Fibroblast of villous mesenchyme (primary cell): ENCODE measurements at places on chromosomes 5 and 9. TPM values are rescaled to one million over a fixed set of nuclear protein-coding genes. Genes with fewer than 3 reads are reported as not detected.

ZNF622 gene
- 44.0 and 47.4 TPM in 2 replicates for total RNA-seq

TLE1 gene
- 33.5 and 39.3 TPM in 2 replicates for total RNA-seq

DRD1 gene
- under 0.01 TPM in 2 replicates for total RNA-seq

PCAT7 gene
- total RNA-seq, result 0.43 and 0.64 TPM in 2 replicates

SLC46A2 gene
- total RNA-seq, result not detected in 2 replicates

CCL28 gene
- total RNA-seq, result 1.3 TPM in 2 replicates

SLC25A2 gene
- total RNA-seq, result under 0.01 and 0.64 TPM in 2 replicates

C9orf50 gene
- total RNA-seq, result 0.32 TPM in 1 of 2 replicates, not detected in the other

PCDHB16 gene
- total RNA-seq, result under 0.01 and 0.32 TPM in 2 replicates

GPR151 gene
- not detected in 2 replicates for total RNA-seq

RNF130 gene
- total RNA-seq, result 9.7 and 12.1 TPM in 2 replicates

CXCL14 gene
- not detected in 2 replicates for total RNA-seq

ABO gene
- total RNA-seq, result not detected in 2 replicates

MAST4 gene
- 5.8 and 8.2 TPM in 2 replicates for total RNA-seq

SAXO1 gene
- not detected in 2 replicates for total RNA-seq

BHMT2 gene
- total RNA-seq, result 21.3 and 34.5 TPM in 2 replicates

CWC27 gene
- 13.2 and 16.0 TPM in 2 replicates for total RNA-seq

FAXDC2 gene
- 4.2 and 7.8 TPM in 2 replicates for total RNA-seq

ECM2 gene
- 2.3 and 2.6 TPM in 2 replicates for total RNA-seq

HSPA5 gene
- total RNA-seq, result 130 and 132 TPM in 2 replicates

DNA sequence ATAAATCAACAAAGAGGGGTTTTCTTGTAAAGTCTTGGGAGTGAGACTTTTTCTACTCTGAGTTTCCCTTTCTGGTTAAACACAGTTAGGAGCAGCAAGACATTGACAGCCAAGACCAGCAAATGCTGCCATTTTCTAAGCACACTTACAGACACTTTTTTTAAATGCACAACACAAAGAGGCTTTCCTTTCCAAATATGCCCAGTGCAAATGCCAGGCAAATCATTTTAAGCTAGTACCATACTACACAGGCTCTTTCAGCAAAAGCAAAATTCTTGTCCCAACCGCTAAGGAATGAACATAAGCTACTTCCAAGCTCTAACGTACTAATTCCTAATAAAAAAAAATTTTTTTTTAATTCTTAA is 68.2 kb downstream of the DENND1A start:
- DNase-seq, result no peak

GRCh38 chr9:89690334-89690912 is 85.6 kb downstream of the GADD45G start:
- no peak for DNase-seq

- DNase-seq, result no peak
Measured at GRCh38 chr5:1951165-1951816, 68.6 kb upstream of the IRX4 start.

DNA sequence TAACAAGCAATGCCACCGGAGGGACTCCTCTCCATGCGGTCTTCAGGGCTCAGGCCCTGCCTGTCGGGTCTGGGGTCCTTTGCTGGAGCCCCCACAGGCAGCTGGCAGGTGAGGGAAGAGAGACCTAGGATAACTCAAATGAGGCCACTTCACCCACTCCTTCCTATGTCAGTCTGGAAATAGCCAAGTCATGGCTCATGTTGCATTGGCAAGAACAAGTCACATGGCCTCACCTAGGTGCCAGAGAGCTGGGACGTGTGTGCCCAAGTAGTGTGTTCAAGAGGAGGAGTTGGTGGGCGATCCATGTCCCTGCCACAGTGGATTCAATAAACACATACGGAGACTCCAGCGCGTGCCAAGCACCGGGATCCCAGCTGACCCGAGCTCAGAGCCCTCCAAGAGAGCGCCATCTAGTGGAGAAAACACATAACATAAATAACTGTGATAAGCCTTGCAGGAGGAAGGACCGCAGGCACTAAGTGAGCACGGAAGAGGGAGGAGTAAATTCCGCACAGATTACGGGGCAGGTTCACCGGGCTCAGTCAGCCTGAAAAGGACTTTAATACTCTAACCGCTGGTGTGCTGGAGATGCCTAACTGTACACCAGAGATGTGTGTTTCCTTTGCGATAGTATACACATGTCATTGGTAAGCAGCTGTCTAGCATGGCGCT is 580.8 kb downstream of the CCDC171 start:
- peak; percentile 73 for DNase-seq

DNA sequence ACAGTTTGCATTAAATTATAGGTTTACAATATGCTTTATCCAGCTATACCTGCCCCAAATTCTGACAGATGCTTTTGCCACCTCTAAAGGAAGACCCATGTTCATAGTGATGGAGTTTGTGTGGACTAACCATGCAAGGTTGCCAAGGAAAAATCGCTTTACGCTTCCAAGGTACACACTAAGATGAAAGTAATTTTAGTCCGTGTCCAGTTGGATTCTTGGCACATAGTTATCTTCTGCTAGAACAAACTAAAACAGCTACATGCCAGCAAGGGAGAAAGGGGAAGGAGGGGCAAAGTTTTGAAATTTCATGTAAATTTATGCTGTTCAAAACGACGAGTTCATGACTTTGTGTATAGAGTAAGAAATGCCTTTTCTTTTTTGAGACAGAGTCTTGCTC is 41.0 kb downstream of the FXN start:
- no peak for DNase-seq

GRCh38 chr9:86943201-86944113 is 3.8 kb downstream of the GAS1 start:
- peak; percentile 65 for DNase-seq

GRCh38 chr5:73007051-73007450 is 51.2 kb downstream of the FCHO2 start:
- DNase-seq, result no peak

DNA sequence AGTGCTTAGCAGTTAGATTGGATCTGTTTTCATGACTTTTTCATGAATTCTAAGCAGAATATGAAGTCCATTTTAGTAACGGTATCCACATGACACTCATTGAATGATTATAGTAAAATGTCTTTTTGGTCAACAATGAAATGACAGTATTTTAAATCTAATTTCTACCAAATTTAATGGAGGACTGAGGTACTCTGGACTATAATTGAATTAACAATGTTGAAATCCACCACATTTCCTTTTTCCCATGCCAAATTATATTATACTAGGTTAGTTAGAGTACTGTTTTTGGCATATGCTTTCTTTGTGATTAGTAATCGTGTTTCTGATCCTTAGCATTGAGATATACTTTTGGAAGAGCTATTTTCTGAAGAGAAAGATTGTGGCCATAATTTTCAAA is 40.6 kb downstream of the CDC42SE2 start:
- no peak for DNase-seq

DNA sequence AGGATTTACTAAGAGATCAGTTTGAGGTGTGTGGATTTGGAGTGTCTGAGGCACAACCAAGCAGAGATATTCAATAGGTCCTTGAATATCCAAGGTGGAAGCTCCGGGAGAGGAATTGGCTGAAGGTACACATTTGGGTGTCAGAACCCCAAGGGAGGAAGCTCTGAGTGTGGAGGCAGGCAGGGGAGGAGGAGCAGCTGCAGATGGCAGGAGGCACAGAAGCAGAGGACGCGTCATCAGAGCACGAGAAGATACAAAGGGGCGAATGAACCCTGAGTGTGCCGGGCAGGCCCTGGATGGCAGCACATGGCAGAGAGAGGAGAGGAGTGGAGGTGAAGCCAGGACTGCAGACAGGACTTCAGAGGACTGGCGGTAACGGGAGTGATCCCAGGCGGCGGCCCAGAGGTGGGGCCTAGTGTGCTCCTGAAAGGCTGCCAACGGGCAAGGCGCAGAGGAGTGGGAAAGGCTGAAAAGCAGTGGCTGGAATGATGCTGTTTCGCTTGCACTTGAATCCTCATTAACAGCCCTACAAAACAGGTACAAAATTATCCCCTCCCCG is 179.8 kb downstream of the FANCC start:
- no peak for DNase-seq

GRCh38 chr5:100823812-100824211 is 79.3 kb downstream of the ST8SIA4 start:
- no peak for DNase-seq

GRCh38 chr9:1051584-1052275 is 1.6 kb downstream of the DMRT2 start:
- no peak for DNase-seq

GRCh38 chr9:127916720-127917581 is at the start of gene ST6GALNAC4:
TSS of gene ST6GALNAC4 (minus strand) at chr9:127917041. CDS start at chr9:127916419, 622 bp downstream.
- peak; percentile 93 for DNase-seq

- no peak for DNase-seq
Measured at GRCh38 chr5:392431-392988, 50.5 kb upstream of the EXOC3 start.

DNA sequence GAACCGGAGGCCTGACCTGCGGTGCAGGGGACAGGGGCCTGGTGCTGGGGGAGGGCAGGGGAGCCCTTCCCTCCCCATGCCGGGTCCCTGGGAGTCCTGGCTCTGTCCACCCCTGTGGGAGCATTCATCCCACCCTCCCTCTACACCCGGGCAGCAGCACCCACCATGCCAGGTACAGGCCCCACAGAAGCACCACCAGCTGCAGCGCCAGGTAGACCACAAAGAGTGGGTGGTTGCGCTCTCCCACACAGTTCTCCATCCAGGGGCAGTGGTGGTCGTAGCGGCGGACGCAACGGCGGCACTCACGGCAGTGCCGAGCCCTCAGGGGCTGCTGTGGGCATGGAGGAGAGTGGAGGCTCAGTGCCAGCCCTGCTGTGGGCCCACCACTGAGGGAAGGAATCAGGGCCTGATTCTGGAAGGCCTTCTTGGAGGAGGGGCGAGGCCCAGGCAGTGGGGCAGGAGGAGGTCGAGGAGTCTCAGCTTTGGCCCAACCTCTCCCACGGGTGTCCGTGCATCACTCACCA is 2.4 kb downstream of the ZDHHC12 start:
- DNase-seq, result no peak

- DNase-seq, result peak; percentile 97
Measured at GRCh38 chr5:173781816-173782670, 106.1 kb upstream of the CPEB4 start.

GRCh38 chr9:504921-505740 is 290.5 kb downstream of the DOCK8 start:
- no peak for DNase-seq

GRCh38 chr9:109037946-109038715 is 24.8 kb upstream of the CTNNAL1 start:
- no peak for DNase-seq

DNA sequence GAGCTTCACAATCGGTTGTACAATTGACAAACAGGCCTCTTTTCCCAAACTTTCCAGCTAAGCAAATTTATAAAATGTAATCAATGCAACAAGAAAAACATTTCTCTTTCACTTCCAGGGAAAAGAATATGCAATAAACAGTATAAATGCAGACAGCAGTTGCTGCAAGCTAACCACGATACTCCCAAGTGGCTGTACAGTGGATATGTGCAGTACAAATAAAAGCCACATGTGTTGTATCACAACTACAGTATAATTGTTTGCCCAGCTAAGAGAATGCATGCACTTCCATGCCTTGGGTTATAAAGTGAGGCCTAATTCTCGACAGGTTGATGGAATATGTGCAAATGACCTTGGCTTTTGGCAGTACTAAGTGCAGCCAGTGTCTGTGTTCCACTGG is 16.7 kb upstream of the PDCL start:
- DNase-seq, result no peak

DNA sequence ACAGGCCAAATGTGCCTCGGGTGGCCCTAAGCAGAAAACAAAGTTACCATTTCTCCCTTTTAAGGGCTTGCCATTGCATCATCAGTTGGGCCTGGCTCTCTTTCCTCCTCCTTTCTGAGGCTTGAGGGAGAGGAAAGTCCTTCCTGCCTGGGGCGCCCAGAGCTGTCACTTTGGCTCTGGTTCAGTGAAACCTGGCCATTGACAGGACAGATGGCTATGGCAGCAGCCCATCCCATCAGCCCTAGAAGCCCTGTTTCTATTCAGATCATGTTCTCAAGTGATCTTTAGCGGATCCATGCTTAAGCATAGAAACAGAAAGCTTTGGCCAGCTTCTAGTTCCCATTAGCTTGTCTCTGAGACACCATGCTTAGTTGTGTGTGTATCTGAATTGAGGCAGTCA is 293.4 kb downstream of the YTHDC2 start:
- no peak for DNase-seq

GRCh38 chr5:69485471-69485870 is 7.1 kb upstream of the OCLN start:
- DNase-seq, result no peak

DNA sequence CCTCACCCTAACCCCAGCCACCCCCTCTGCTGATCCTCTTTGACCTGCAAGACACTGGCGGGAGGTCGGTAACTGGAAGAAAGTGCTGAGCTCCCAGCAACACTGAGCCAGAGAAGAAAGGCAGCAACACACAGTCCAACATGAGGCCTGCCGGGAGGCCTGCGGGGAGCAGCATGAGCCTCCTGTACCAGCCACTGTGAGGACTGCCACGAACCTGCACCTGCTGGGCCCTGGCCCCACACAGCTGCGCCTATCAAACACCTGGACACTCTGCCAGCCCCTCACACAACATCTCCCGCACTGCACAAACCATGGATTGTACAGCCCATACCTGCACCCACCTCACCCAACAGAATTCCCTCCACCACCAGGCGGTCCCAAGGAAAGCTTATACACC is 18.3 kb downstream of the CAMK2A start:
- no peak for DNase-seq

GRCh38 chr5:60687927-60688720 is 11.8 kb downstream of the DEPDC1B start:
- DNase-seq, result peak; percentile 51

DNA sequence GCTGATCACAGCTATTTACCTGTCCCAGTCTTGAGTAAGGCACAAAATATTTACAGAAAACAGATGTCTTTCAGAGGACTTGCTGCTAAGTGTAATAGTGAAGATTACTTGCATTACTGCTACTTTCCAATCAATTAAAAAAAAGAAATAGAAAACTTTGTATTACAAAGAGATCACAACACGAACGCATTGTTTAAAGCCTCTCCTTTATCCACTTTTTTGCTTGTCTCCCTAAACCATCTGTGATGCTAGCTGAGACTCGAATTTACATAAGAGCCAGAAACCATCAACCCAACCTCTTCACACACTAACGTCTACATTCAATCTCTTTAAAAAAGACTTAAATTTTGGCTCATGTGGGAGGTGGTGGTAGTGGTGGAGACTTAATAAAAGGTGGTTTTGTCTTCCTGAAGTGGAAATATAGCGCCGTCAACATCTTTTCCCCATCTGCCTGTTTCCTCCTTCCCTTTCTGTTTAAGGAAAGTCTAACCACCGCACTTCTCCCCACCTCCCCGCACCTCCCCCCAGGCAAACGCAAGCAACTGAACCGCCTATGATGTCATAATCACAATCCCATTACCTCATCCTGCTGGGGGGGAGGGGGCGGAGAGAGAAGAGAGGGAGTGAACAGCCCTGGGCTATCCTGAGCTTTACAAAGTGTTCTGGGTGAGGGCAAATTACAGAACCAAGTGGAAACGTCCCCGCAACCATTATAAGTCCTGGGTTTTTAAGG is 948 bp upstream of the FAM53C start:
- peak; percentile 88 for DNase-seq

GRCh38 chr9:114837923-114838322 is 32.1 kb upstream of the TNFSF15 start:
- no peak for DNase-seq

- DNase-seq, result no peak
Measured at GRCh38 chr9:36902861-36903524, 131.1 kb downstream of the PAX5 start.

- no peak for DNase-seq
Measured at GRCh38 chr5:179991106-179991505, 80.5 kb downstream of the RNF130 start.

- DNase-seq, result no peak
Measured at GRCh38 chr9:107991581-107991980, 502.0 kb upstream of the KLF4 start.
